ENCODE measurements at places on chromosomes 3 and 15.
A peak's percentile ranks its signal among the peaks of the same experiment; 100 is the strongest.

DNA sequence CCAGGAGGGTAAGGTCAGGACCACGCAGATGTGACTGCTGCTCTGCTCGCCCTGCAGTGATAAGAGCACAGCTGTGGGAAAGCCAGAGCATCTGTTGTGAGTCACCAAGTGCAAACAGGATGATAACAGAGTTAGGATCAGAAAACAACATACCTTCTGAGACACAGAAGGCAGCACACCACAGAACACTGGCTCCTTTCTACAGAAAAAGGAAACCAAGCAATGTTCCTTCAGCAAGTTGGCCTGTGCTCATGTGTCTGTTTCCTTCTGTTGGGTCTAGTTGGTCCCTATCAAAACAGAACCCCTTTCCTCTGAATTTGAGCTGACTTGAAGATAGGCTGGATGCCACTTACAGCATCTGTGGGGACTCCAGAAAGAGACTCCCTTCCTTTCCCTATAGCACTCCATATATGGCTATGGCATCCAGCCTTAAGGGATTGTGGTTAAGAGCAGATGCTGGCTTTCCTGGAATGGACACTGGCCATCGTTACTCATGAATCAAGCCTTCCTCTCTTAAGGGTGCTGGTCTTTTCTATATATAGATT is 440.7 kb upstream of the THBS1 start:
- peak; percentile 92 for DNase-seq

GRCh38 chr15:68314563-68314962 is 37.0 kb downstream of the FEM1B start:
- peak; percentile 86 for DNase-seq

DNA sequence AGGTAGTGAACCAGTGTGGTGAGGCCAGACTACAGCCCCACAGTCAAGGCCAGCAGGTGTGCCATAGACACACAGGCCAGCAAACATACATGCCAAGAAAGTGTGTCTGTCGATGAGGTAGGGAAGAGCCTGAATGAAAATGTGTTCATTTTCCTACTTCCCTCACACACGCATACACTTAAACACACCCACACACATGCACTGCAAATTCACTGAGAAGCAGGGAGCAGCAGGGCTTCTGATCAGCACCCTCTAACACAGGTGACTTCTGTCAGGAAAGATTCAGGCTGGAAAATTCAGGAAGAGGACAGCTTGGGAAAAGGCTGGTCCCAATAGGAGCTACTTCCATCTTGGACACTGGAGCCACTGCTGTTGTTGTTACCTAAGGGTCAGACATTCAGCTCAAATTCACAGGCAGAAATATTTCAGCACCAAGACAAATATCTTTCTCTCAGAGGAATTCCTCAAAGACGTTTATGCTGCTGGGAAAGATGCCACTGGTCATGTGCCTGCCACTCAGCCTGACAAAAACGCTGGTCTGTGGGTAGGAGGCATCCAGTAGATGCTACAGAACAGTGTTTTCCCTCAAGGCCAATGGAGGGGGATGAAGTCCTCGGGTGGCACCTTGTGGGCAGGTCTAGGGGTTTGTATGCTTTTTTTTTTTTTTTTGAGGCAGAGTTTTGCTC is 40.9 kb upstream of the LARS2 start:
- DNase-seq, result peak; percentile 18

DNA sequence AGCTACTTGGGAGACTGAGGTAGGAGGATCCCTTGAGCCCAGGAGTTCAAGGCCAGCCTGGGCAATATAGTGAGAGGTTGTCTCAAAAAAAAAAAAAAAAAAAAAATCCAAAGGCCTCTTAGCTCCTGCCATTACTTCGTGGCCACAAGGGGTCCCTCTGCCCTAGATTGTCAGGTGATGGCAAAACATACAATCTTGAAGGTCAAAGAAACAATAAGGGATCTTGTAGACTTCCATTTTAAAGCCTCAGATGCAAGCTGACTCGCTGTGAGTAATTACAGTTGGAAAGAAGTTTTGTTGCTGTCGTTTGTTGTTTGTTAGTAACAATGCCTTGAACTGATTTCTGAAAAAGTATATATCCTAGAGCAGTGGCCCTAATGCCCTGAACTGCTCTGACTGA is 55.9 kb upstream of the PLCL2 start:
- DNase-seq, result peak; percentile 85

DNA sequence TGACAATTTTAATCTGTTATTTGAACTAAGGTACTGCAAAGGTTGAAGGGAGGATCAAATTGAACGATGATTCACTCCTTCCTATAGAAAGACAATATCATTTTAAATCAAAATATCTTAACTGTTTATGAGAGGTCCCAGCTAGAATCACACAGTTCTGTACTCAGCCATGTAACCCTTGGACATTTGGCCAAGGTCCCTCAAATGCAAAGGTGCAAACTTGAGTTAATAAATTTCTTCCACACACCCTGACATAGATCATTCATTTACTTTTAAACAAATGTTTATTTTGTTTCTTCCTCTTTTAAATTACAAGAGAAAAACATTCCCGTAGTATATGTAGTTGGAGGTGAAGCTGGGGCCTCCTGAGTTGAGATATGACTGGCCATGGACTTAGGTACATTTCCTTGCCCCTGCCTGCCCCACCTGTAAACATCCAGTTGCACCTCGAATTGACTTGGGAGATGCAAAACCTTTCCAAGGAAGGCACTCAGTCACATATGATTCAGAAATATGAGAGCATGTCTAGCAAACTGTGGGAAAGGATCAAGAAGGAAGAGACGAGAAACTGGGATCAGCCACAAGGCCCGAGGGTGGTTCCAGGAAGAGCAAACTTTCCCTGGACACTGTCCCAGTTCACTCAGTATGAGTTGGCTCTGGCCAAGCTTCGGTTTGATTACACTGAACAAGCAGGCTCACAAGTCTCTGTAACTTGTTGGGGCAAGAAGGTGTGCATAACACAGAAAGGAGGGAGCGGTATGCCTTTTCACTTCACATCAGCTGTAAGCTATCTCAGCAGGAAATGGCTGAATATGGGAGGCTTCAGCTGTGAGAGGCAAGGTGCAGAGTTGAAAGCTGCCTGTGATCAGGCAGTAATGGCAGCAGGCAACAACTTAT is 6.7 kb downstream of the TNFSF10 start:
- DNase-seq, result peak; percentile 49

DNA sequence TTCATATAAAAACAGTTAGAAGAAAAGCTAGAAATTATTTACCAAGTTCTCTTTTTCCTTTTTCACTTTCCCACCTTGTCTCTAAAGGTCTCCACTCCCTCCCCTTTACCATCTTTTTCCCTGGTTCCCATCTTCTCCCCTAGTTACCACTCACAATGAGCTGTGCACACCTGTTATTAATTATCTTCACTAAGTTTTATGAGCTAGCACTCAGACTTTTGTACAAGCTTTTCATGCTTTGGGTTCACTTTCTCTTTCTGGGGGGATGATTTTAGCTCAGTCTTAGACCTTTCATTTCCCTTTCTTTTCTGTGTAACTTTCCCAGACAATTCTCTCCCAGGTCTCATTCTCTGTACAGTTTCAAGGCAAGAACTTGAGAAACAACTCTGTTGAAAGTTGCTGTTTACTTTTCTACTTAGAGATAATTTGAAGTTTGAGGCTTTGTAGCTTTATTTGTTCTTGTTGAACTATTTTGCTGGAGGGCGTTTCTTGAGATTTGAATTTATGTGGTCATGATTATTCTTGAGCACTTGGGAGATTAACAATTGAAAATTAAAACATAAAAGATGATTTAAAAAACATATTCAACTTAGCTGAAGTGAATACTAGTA is 24.0 kb upstream of the AADAC start:
- DNase-seq, result no peak

DNA sequence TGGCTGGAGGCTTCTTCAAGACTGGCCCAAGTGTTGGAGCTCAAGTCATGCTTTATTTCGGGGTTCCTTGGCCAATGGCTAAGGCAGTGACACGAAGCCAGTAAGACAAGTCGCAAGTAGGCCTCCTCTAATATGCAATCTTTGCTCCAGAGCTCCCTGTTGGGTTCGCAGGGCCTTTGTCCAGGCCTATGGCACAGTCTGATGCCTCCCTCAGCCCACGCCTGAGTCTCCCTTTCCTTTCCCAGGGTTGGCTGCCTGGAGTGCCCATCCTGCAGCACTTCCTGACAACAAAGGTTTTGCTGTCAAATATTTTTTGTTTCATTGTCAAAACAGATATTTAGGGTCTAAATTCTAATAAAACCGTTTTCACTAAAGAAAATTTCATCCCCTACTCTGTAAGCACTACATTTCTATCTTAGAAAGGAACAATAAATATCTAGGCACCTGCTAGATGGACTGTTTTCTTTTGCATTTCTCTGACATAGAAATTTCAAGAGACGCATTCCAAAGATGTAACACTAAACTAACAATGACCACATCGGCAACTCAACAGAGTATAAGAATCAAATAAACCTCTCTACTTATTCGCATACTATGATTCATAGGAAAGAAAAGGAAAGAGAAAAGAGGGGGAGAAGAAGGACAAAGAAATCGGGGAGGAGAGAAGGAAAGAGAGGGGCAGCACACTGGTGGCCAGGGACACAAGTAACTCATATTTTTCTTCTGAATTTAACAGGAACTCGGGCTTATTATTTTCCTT is 393.1 kb upstream of the ATP11B start:
- no peak for DNase-seq

DNA sequence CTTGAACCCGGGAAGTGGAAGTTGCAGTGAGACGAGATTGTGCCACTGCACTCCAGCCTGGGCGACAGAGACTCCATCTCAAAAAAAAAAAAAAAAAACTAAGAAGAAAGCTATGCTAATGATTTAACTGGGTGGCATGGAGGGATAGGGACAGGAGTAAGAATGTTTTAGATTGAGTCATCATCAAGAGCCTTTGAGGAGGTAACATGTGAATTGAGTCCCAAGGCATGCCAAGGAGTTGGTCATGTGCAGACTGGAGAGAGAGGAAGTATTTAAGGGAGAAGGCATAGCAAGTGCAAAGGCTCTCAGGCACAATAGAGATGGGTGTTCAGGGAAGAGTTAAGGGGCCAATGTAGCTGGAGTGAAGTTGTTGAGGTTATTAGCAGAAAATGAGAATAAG is 9.1 kb downstream of the BNC1 start:
- no peak for DNase-seq

GRCh38 chr3:170420307-170420821 is 1.7 kb downstream of the CLDN11 start:
- DNase-seq, result peak; percentile 68

GRCh38 chr3:13377021-13377420 is 43.1 kb downstream of the NUP210 start:
- DNase-seq, result no peak

DNA sequence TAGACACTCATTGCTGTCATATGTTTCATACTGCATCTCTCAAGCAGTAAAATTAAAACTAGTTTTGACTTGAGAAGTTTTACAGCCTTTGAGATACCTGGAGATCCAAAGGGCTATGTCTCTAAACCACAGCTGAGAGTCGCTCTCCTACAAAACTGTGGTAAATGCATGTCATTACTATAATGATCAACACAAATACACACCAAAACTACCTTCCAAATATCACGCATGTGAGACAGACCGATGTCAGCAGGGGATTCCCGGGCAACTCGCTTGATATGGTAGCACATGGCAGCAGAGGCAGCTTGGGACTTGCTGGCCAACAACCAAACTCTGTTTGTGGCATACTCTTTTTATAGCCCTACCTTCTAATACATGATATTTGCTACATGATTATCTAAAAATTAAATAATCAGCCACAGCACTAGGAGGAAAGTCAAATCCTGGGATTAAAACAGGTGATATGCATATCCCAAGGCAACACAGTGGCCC is 56.3 kb downstream of the PDZRN3 start:
- no peak for DNase-seq
